A549 (cell line): ENCODE measurements at places on chromosomes 6 and 20.
A peak's percentile ranks its signal among the peaks of the same experiment; 100 is the strongest.

GRCh38 chr6:15409301-15410125, 163.6 kb downstream of the JARID2 start:
- no peak for DNase-seq

- DNase-seq: no peak
Measured at GRCh38 chr6:40584741-40585140, 2.4 kb downstream of the LRFN2 start.

GRCh38 chr6:157260735-157261410, 62.4 kb downstream of the TMEM242 start:
- no peak for DNase-seq

- no peak for DNase-seq
Measured at GRCh38 chr20:50107796-50108331, 5.1 kb downstream of the UBE2V1 start.

DNA sequence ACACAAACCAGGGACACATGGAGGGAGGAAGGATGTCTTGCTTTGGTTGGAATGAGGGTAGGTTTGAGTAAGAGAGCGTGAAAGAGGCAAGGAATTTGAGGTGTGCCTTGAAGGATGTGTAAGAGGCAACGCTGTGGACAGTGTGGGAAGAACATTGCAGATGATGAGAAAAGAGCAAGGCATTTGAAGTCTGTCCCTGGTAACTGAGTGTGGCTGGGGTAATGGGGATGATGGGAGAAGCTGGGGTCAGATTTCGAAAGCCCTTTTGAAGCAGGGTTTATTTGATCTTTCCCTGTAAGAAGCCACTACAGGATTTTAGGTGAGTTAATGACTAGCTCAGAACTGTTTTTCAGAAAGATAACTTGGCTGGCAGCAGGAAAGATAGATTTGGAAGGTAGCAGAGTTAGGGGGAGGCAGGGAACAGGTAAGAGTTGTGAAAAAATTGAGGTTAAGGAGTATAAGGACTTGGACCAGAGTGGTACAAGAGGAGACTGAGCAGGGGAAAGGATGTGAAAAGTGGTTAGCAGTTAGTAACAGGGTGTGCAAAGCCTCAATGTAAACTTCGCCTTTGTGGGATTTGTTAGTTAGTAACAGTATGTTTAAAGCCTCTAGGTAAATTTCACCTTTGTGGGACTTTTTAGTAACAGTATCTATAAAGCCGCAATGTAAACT, 17.7 kb downstream of the UTRN start:
- no peak for DNase-seq

DNA sequence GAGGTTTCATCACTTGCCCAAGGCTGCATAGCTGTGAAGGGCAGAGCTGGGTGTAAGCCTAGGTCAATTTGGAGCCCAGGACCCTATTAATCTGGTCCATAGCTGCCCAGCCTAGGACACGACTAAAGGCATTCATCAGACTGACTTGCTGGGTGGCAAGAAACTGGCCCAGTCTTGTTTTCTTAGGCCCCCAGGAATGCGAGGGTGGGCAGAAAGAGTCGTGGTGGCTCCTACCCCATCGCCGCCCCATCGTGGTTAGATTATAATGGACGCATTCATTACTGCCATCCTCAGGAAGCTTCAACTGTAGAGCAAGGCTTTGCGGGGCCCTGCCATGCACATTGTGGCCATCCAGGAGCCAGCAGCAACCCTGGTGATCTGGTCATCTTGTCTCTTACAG, 16.1 kb downstream of the DYNLRB1 start:
- DNase-seq: no peak

DNA sequence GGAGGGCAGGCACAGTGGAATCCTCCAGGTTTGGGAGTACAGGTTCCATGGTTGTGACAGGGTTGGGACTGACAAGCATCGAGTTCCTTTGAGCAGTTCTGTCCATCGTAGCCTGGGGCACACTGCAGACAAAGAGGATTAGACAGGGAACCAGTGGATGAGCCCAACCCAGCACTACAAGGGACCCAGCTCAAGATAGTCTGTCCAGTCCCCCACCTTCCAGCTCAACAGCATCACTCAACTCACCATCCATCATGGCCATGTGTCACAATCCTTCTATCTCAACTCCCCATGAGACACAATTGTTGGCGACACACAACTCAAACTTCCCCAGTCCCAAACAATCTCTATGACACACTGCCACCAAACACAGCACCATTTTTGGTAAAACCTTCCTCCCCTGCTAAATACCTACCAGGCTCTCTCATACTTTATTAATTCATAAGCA, 11.8 kb upstream of the GPSM3 start:
- no peak for DNase-seq

GRCh38 chr20:32391003-32391402, 32.9 kb downstream of the ASXL1 start:
- DNase-seq: no peak

DNA sequence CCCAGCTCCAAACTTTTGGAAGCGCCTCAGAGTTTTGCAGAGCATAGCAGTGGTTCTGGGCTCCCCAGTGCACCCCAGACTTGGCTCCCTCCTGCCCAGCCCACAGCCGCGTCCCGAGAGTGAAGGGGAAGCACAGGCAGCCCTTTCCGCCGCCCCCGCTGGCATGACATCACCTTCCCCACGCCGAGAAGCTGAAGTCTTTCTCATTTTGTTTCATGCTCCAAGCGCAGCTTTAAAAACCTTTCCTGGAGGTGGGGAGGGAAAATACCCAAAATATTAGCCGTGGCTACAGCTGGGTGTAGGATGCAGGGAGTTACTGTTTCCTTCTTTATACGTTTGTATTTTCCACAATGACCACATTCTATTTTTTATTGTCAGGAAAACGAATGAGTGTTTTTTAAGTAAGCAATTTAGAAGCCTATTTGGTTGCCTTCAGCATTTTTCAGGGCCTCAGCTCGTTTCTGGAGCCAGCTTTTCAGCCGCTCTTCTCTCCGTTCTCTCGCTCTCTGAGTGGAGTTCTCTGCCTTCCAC, 72.9 kb downstream of the SNX5 start:
- no peak for DNase-seq

- no peak for DNase-seq
Measured at GRCh38 chr6:110543106-110543505, 66.7 kb upstream of the SLC22A16 start.

DNA sequence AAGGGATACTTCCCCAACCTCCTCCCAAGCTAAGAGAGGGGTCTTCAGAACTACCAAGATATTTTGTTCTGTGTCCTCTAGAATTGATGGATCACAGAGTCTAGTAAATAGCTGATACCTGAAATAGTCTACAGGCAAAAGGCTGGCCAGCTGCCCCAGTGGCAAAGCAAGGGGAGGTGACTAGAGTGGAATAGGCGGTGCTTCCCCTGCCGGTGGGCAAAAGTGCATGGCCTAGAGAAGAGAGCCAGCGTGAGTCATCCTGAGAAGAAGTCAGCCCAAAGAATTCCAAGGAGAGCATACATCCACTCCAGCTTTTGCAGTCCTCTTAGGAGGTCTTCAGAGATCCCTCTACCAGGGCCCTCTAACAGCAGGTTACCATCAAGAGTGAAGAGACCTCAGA, 14.7 kb downstream of the DPPA5 start:
- DNase-seq: peak; percentile 10

DNA sequence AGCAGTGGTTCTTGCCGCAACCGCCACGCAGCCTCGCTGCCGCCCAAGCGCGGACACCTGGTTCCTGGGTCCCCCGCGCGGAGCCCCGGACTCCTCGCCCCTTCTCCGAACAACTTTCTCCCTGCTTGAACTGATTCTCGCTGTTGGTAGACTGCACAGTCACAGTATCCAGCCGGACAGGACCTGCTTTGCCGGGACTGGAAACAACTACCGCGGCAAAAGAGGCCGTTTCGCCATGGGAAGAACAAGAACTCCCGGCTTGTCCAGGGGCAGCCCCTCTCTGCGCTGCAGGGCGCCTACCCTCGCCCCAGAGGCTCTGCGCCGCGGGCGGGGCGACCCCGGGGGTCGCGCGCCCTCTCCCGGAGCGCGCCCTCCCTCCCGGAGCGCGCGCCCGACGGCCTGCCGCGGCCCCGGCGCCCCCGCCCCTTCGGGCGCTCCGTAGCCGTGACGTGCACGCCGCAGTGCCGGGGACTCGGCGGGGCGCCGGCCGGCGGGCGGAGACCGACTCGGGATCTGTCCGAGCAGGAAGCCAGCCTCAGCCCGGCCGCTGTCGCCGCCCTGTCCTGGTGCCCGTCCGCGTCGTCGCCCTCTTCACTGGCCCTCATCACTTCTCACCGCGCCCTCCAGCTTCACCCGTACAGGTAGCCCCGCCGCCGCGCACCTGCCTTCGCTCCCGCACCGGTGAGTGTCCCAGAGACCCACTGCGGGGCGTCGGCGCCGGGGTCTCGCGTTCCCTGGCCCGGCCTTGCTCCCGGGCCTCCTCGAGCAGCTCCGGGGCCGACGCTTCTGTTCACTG, at the start of gene MYO6:
Gene MYO6, plus strand, starts transcription at position 497 of the 796 bp plus-strand sequence. CDS start 68,309 bp downstream, outside the sequence.
- DNase-seq: peak; percentile 48

- no peak for DNase-seq
Measured at GRCh38 chr20:45339084-45339483, 9.1 kb downstream of the SDC4 start.

DNA sequence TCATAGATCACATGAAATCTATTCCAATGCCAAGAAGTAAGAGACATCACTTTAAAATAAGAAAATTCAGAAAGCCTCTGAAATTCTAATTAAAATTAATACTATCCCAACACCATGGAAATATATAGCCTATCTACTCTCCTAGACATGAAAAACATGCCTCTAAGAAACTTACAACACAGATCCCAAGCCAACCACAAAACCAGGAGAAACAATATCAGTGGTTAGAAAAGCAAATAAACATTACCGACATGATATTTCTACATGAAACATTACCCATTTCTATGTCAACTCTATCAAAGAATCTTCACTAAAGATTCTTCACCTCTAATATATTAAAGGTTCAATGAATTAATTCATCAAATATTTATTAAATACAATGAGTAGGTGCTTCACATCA, 4.8 kb downstream of the EPB41L2 start:
- DNase-seq: no peak

DNA sequence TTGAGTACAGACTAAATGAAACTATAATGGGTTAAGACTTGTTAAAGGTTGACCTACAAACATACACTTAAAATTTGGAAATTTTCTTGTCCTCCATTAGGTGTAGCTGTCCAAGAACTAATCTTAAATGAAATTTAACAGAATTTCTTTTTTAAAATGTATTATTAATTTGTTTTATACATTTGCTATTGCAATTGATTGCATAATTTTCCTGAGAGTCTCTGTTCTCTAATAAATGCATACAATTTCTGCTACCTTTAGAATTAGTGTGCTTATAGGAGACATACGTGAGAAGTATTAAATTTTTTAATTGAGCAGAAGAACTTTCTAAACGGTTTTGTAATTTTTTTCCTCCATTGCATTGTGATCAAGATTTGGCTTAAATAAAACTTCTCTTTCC, 1.5 kb downstream of the FAM135A start:
- DNase-seq: no peak

DNA sequence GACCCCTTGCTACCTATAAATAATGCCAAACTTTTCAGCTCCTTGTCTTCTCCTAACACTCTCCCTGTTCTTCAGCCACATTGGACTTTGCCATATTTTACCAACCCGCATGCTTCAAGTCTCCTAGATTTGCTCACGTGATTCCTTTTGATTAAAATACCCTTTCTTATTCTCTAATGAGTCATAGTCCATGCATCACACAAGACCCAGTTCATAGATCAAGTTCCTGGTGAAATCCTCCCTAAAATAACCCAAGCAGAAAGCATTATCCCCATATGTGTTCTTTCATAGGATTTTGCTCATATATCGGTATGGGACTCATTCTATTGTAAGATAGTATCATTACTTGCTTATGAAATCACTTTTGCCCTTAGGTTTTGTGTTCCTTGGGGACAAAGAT, 108.9 kb upstream of the STXBP5 start:
- no peak for DNase-seq

DNA sequence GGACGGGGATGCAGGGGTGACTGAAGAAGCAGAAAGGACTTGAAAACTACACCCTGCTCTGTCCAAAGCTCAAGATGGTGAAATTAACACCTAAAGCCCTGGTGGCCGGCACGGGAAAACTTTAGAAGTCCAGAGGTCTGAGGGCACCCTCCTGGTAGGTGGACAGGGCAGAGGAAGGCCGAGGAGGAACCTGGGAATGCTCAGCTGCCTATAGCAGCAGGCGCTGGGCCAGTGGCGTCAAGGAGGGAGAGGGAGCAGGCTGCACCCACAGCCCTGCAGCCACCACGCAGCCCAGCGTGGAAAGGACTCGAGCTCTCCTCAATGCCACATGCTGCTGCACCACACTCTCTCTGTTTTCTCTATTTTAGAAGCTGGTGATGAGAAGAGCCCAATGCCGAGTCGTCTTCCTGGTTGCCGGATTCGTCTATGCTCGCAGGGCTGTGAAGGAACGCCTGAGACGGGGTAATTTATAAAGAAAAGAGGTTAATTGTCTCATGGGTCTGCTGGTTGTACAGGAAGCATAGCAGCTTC, 248.3 kb upstream of the AFDN start:
- DNase-seq: no peak

GRCh38 chr6:37262446-37263026, 4.6 kb upstream of the TMEM217 start:
- no peak for DNase-seq

GRCh38 chr6:10582774-10583508, 61.8 kb downstream of the GCNT2 start:
- DNase-seq: no peak

- DNase-seq: no peak
Measured at GRCh38 chr20:51004305-51004727, 18.6 kb downstream of the KCNG1 start.

DNA sequence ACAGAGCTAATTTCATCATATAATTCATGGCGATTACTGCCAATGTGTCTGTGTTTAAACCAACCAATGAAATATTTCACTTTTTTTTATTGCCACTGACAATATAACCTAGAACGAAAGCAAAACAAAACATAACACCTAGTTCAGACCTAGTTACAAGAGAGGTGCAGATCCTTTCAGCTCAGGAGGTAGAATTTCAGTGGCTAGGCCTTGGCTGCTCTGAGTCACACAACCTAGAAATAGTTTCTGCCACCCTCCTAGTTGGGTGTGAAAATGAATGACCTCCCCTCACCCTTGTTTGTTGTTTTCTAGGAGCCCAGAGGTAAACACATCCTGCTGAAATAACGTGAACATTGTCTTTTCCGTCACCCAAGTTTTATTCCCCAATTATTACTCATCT, 356.3 kb downstream of the HTR1B start:
- DNase-seq: no peak

- no peak for DNase-seq
Measured at GRCh38 chr6:159985296-159985945, 16.5 kb downstream of the IGF2R start.

DNA sequence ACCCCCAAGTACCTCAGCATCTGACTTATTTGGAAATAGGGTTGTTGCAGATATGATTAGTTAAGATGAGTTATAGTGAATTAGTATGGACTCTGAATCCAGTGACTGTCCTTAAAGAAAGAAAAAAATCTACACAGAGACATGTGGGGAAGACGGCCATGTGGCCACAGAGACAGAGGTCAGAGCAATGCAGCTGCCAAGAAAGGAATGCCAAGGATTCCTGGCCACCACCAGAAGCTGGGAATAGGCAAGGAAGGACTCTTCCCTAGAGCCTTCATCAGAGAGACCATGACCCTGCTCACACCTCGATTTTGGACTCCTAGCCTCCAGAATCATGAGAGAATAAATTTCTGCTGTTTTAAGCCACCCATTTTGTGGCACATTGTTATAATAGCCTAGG, 81.8 kb downstream of the FYN start:
- DNase-seq: no peak
